ENCODE measurements at places on chromosomes 5 and 9. TPM values are rescaled to one million over a fixed set of nuclear protein-coding genes. Genes with fewer than 3 reads are reported as not detected.

The LAMC3 gene
- total RNA-seq, result 0.44 TPM

The TMEM141 gene
- 107 TPM for total RNA-seq

The RASEF gene
- total RNA-seq, result 0.39 TPM

GRCh38 chr9:113692256-113692655, 183.9 kb upstream of the ZNF618 start:
- no peak overlapping the region for H3K4me3 ChIP-seq
- peak overlapping the region; percentile 7 for H3K27ac ChIP-seq
- no peaks in the 10 kb centered on the region for H3K27me3 ChIP-seq
- no peaks in the 10 kb centered on the region for H3K36me3 ChIP-seq
- DNase-seq, result peak; percentile 18
- peaks cover 6% of the 10 kb centered on the region for H3K4me1 ChIP-seq

DNA sequence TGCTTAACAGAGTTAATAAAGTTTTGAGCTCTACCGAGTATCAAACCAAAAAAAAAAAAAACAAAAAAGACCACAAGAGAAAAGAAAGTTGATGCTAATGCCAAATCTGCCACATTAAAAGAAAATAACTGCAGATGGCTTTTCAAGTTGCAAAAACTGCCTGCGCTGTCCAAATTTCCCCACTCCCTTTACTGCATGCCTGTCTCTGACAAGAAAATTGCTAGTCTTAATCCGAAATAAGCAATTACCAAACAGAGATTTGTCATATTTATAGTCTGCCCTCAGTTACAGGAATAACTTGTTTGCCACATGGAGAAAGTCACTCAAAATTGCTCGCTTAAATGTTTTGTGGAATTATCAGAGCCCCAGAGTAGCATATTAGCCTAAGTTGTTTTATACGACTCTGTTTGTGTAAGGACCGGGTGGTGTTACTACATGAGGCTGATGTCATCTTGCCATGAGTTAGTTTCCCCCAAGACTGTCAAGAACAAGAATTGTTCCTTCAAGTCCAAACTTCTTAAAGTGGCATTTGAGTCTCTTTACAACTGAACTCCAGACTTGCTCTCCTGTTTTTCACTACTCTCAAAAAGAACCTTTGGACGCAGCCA, 160.9 kb downstream of the CEP120 start:
- no peaks in the 10 kb centered on the region for H3K4me1 ChIP-seq
- H3K27me3 ChIP-seq, result no peaks in the 10 kb centered on the region
- H3K36me3 ChIP-seq, result no peaks in the 10 kb centered on the region
